ENCODE measurements at places on chromosomes 16 and 17.

GRCh38 chr16:80380514-80380913, 160.3 kb upstream of the DYNLRB2 start:
- DNase-seq: no peak

DNA sequence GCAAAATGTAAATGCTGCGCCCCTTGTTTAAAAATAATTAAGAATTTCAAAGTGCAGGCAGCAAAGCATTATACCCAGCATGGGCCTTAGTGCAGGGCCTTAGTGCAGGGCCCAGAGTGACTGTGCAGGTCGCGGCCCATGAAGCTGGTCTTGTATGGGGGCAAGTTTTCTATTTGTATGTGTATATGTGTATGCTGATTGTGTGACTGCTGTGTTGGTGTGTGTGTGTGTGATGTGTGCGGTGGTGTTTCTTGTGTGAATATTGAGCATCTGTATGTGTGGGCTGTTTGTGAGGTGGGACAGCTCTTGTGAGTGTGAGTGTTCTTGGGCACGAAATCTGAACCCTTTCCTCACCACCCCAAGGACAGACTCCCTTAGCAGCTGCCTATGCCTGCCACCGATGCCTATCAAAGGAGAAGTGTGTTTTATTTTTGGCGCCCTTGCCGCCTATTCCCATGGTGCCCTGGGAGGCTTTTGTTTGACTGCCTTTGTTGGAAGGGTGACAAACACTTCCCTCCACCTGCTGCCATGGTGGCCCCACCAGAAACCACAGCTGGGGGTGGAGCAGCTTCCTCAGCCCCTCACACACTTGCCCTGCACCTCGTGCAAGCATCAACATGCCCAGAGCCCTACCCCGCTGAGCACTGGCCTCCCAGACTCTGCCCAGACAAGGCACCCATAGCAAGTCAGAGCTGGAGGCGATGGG, 18.0 kb downstream of the CCR7 start:
- peak; percentile 77 for DNase-seq

- no peak for DNase-seq
Observed at GRCh38 chr16:56451753-56452689, 667 bp downstream of the OGFOD1 start.

DNA sequence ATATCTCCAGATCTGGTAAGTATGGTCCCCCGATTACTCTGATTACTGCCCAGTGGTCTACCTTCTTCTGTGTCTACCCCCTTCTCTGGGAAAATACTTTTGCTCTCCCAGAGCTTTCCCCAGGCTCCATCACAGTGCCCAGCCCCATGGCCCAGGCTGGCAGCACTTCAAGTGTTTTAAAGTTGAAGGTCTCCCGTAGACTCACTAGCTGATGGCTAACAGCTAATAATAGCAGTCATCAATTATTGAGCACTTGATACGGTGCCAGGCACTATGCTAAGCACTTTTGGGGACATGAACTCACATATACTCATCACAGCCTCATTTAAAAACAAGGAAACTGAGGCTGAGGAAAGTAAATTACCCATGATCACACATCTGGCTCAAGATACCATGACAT, 33.4 kb downstream of the DCUN1D3 start:
- DNase-seq: no peak

DNA sequence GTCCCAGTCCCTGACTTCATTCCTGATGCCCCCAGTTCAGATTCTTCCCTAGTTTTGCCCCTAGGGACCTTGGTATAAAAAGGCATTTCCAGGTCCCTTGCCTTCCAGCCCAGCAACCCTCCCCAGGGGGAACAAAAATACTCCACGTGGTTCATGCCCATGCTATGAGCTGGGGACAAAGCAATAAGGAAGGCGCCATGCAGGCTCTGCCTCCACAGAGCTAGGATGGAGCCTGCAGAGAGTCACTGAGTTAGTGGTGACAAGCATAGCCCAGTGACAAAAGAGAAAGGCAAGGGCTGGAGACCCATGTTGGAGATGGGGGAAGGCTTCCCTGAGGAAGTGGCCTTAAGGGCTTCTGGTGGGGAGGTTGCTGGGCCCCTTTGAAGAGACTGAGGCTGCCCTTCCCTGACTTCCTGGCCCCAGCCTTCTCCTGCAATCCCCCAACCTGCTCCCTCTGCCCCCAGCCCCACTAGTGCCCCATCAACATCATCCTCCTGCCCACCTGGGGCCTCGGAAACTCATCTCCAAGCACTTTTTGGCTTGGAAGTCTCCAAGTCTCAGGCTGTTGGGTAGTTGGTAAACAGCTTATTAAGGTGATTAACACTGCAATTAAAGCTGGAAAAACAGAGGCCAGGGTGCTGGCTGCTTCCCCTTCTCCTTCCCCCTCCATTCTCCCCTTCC, 9.6 kb downstream of the DLX3 start:
- DNase-seq: no peak

GRCh38 chr17:60599220-60599619, 773 bp upstream of the PPM1D start:
- DNase-seq: no peak

DNA sequence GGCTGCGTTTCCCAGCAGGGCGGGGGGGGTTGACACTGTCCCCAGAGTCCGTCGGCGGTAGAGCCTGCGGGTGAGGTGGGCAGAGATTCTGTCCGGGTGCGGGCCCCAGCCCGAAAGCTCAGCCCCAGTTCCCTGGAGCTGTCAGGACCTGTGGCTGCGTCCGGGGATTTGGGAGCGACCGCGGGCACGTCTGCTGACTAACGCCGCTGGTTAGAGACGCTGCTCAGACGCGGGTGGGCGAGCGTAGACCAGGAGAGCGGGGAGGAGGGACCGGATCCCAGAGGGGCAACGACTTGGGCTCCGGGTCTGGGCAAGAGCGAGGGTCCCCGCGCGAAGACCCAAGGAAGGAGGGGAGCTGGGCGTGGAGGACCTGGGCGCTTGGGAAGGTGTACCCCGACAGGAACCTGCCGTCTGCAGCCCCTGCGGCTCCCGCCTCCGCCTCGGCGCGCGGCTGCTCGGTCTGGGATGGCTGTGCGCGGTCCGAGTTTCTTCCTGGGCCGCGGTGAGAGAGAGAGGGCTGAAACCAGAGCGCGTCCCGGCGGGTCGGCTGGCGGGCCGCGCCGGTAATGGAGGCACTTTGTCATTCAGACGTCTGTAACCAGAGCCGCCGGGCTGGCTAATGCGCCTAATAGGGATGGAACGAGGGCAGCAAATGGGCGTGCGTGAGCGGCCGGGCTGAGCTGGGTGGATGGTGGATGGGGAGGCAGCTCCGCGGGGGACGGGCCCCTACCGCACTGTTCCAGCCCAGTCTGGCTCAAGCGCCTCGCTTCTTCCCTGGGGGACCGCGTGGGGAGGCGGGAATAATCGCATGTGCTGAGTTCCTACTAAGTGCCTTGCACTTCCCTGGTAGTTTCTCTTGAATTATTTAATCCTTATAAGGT, 2.3 kb downstream of the NGFR start:
- DNase-seq: no peak

- no peak for DNase-seq
Observed at GRCh38 chr17:8696906-8697305, 47.7 kb downstream of the CCDC42 start.

DNA sequence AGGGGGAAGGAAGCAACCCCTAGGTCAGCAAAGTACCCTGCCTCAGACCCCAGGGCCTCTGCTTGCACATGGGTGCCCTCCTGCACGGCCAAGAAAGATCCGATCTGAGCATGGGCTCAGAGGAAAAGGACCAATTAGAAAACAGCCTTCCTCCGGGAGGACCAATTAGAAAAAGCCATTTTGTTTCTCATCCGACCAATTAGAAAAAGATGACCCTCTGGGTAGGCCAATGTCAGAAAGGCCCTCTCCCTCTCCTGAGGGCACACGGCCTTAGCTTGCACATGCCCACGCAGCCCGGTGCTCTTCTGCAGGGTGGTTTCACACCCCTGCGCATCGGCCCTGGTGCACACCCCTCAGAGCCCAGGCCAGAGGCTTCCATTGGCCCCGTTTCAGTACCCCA, 5.1 kb upstream of the CISD3 start:
- DNase-seq: no peak

DNA sequence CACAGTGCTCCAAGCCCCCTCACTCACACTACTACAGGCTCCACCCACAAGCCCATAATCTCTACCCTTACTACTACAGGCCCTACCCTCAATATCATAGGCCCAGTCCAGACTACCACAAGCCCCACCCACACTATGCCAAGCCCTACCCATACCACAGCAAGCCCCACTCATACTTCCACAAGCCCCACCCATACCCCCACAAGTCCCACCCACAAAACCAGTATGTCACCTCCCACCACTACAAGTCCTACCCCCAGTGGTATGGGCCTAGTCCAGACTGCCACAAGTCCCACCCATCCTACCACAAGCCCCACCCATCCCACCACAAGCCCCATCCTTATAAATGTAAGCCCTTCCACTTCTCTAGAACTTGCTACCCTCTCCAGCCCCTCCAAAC, 13.8 kb downstream of the RIPOR1 start:
- DNase-seq: peak; percentile 88

- DNase-seq: no peak
Observed at GRCh38 chr17:7111784-7112509, 2.7 kb downstream of the ASGR2 start.

DNA sequence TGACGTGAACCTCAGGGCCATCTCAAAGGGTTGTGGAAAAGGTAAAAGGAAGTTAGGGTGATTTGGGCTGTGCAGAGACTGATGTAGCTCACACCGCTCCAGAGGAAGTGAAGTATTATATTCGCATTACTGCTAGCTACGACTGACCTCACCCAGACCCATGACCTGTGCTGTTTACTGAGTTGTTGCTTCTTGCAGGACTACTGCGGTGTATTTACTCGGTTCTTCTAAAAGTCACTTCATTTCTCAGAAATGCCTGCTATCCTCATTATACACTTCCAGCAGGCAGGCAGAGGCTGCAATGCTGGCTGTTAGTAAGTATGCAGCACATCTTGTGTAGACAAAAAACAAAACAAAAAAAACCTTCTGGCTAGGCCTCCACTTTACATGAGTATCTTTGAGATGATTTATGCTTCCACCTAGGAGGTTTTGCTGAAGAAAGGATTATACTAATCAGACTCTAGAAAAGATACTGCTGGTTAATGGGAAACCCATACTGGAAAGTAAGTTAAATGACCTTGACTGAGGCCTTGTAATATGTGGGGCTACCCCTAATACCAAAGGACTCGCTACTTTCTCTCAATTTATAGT, 76.0 kb downstream of the CREBBP start:
- no peak for DNase-seq

- no peak for DNase-seq
Observed at GRCh38 chr16:1332618-1333148, 762 bp upstream of the BAIAP3 start.

DNA sequence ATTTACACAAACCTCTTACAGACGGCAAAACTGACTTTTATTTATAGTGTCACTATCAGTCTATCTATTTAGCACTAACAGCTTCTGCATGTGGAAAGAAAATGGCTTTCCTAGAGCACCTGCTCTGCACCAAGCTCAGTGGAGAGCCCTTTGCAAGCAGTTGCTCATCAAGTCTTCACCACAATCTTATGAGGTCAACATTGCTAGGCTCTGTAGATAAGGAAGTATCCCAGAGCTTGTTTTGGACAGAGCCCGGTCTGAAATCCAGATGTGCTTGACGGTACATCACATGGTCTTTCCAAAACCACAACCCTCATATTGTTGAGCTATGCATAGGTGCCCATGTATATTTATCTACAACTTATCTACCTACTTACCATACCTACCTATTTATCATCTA, 572.7 kb upstream of the CDH5 start:
- DNase-seq: no peak

DNA sequence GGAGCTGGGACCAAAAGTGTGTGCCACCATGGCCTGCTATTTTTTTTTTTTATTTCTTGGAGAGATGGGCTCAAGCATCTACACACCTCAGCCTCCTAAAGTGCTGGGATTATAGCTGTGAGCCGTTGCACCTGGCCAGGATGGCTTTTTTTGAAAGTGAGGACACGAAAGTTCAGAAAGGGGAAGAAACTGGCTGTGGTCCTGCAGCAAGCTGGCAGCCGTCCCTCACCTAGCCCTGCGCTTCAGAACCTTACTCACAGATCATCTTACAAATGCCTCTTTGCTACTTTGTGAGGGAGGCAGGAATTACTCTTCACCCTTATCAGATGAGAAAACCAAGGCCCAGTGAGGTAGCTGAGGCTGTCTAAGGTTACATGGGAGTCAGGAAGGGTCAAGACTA, 4.5 kb upstream of the PPY start:
- no peak for DNase-seq

GRCh38 chr16:28475221-28475620, 3.1 kb upstream of the NPIPB7 start:
- no peak for DNase-seq

- DNase-seq: no peak
Observed at GRCh38 chr16:65622151-65622550, 500.3 kb upstream of the CDH11 start.

DNA sequence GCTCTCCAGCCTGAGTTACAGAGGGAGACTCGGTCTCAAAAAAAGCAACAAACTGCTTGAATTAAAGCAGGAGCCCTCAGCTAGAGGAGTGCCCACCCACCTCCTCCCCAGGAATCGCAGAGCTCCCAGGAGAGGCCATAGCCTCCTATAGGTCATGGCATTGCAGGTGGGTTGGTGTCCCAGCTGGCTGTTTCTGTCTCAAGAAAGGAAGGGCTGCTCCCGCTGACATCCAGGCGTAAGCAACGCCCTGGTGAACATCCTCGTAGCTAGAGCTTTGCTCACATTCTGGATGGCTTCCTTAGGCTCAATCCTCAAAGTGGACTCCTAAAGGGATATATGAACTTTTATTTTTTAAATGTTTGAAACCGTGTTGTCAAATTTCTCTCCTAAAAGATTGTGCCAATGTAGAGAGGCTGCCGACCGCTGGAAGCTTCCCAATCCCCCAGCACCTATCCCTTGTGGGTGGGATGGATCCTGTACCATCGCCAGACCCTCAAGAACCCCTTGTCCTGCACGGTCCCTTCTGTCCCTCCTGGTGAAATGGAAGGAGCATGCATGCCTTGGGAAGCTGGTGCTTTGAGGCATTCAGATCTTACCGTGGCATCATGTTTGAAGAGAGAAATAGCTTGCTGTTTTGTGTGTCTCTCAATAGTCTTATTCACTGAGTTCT, 5.9 kb downstream of the NLRC5 start:
- DNase-seq: no peak

DNA sequence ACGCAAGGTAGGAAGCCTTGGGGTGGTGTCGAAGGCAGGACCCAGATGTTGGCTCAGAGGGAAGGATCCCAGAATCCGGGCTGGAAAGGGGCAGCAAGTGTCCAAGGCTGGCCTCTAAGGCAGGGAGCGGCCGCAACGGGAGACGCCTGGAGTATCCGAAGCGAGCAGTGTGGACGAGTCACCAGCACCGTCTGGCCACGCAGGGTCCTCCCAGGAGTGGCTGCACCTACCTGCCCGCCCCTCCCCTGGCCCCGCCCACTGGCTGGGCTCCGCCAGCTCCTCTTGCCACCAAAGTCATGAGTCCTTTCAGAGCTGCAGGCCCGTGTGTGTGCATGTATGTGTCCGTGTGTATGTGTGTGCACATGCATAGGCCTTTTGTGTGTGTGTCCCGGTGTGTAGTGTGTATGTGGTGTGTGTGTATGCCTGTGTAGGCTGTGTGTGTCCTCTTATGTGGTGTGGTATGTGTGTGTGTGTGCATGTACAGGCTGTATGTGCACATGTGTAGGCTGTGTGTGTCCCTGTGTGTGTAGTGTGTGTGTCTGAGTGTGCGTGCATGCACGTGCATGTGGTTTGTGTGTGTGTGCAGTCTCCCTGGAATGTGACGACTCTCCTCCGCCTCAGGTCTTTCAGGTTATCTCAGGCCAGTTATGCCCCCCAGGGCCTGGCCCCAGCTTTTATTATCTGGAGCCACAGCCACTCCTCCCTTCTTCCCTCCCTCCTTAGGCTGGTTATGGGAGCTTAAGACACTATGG, at the start of gene PRSS8:
Gene PRSS8, minus strand, starts transcription at position 193 of the 752 bp plus-strand sequence. CDS start 229 bp downstream, outside the sequence.
- no peak for DNase-seq
